ENCODE measurements at places on chromosomes 2 and 18. TPM values are rescaled to one million over a fixed set of nuclear protein-coding genes. Genes with fewer than 3 reads are reported as not detected.

Gene GPR155
- 6.8 TPM for total RNA-seq

Gene SIX3
- total RNA-seq = not detected

Gene IL1RL1
- total RNA-seq = 8.1 TPM

Gene DHRS9
- total RNA-seq = 0.52 TPM

- no peak for DNase-seq
Observed at GRCh38 chr2:234164493-234165413, 114.3 kb downstream of the SPP2 start.

DNA sequence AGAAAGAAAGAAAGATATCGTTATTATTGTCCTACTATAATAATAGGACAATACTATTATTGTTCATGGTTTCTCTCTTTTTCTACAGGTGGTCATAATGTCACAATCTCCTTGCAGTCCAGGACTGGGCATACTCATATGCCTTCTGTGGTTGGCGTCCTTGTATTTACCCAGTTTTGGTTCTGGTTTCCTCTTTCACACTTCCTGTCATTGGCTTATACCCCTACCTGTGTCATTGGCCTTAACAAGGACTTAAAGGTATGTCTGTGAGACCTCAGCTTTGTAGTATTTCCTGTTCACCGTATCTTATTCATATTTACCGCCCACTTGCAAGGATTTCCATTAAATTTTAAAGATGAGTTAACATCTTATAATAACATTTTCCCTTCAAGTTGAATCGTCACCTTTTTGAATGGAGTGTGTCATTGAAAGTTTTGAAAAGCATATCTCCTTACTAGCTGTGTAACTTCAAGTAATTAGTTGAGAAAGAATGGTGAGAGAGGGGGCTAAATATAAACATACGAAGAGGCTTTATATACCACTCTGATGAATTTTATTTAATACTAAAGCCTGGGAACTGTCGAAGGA, 36.5 kb upstream of the HTR2B start:
- DNase-seq = no peak

DNA sequence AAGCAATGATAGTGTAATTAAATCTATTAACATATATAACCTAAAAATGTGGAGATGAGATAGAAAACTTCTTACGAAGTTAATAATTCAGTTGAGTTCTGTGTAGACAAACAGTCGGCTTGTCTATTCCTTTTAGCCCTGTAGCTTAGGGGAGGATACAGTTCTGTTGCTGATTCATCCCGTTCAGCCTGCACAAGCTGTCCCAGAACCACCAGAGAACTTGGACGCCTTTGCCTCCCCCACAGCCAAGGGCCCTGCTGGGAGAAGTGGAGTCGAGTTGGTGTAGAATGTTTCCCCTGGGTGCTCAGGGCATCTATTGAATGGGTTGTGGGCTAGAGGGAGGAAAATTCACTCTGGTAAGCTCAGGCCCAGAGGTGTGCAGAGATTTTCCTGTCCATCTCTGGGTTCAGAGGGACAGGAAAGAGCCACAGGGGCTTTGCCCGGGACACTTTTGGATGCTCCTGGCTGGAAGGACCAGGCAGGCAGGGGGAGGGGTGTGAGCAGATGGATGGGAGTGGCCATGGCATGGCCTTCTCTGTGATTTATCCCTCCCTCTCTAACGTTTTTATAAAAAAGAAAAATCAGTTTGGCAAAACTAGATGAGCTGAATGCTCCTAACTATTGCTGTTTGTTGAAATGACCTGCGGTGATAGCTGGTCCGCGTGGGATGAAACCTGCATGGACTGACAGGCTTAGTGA, 42.8 kb upstream of the GALR1 start:
- peak; percentile 81 for DNase-seq

GRCh38 chr2:108079736-108080135, 93.4 kb downstream of the SLC5A7 start:
- DNase-seq = no peak

DNA sequence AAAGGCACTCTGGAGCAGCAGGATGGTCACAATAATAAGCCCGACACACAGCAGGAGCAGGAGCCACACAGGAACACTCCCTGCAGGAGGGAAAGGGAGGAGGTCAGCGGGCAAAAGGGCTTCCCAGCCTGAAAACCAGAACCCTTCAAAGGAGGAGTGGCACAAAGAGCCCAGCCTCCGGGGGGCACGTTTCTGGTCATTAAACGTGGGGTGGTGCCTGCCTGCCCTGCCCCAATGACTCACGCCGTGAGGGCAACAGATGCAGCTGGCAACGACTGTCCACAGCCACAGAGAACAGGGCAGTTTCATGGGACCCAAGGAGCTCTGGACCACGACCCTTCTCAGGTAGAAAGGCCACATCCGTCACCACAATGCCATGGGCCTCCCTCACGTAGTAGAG, 3.0 kb downstream of the PREB start:
- DNase-seq = no peak

- DNase-seq = no peak
Observed at GRCh38 chr2:225270861-225271260, 128.6 kb upstream of the NYAP2 start.

- DNase-seq = no peak
Observed at GRCh38 chr2:58055033-58055786, 8.6 kb downstream of the VRK2 start.
